ENCODE measurements at places on chromosomes 6 and 20.

- peak; percentile 54 for DNase-seq
Measured at GRCh38 chr20:44089987-44090674, 96.9 kb downstream of the JPH2 start.

DNA sequence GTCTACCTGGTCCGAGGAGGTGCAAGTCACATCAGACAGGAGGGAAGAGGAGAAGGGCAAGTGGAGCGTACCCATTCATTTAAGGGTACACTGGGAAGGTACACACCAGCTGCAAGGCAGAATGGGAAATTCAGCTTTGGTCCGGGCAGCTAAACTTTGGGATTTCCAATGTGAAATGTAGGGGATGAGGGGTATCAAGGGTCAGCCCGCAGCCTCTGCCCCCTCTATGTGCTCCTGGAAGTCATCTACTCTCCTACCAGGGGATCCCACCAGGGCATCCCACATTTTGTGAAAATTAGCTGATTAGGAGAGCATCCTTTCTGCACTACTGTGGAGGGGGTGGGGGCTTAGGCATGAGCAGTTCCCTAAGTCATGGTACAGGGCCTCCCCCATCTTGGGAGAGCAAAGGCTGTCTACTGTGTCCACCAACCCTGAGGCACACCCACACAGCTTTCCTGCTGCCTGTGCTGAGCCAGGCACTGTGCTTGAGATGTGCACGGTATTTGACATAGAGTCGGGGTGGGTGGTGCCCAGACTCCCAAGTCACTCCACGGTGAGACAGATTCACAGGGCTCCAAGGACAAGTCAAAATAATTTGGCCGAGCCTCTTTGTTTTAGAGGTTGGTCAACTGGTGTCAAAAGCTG, 189.1 kb upstream of the SULF2 start:
- DNase-seq, result no peak

DNA sequence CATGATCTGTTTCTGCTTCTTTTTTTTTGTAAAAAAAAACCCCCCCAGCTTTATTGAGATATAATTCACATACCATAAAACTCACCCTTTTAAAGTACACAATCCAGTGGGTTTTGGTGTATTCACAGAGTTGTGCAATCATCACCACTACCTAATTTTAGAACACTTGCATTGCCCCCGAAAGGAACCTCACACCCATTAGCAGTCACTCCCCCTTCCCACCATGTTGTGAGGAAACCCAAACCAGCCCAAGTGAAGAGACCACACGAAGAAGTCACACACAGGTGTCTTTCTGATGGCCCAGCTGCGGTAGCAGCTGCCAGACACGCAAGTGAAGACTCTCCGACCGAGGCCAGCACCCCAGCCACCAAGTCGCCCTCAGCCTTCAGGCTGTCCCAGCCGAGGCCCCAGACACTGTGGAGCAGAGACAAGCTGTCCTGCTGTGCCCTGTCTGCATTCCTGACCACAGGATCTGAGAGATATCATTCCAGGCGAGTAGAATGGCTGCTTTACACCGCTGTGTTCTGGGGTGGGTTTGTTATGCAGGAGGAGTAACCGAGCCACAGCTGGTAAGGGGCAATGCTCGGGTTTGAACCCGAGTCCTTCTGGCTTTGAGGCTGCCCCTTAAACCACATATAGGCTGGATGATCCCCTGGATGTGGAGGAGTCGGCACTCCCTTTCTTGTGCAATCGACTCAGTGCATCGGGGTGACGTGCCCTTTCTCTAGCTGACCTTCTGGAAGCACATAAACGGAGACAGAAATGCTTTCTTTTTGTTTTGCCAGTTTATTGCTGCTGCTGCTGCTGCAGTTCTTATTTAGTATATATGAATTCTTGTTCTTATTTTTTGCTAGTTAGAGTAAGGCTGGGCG, 59.1 kb upstream of the PTPN1 start:
- peak; percentile 73 for DNase-seq

DNA sequence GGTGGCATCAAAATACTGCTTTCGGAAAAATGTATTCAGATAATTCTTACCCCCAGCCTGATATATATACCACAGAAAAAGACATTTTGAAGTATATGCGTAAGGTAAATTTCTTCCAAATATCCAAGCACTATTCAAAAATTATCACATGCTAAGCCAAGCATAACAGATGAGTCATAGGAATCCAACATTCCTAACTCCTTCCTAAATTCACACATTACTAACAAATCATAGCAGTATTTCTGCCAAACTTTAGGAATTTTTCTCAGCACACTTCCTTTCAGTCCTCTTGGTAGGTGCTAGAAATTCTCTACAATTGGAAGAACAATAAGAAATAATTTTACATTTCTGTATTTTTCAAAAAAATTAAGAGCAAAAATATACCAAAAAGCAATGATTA, 417.5 kb downstream of the EYS start:
- DNase-seq, result peak; percentile 19

- no peak for DNase-seq
Measured at GRCh38 chr6:111794727-111795452, 78.4 kb downstream of the FYN start.

DNA sequence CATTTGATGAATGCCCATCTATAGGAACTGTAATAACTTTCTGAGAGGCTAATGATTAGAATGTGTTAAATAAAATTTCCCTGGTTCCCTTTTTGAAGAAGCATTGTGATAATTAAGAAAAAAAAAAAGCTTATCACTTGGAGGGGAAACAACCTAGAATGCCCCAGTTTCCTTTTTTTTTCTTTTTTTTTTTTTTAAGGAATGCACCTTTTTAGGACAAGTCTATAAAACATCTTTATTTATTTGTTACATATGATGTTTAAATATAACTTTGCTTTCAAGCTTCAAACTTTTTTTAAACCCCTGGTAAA, 7.3 kb upstream of the MRPS10 start:
- DNase-seq, result no peak

- DNase-seq, result no peak
Measured at GRCh38 chr6:116108836-116109235, 8.2 kb downstream of the NT5DC1 start.

GRCh38 chr6:44068607-44069296, 58.5 kb downstream of the MRPL14 start:
- DNase-seq, result peak; percentile 77

GRCh38 chr20:63378626-63379025, 17.5 kb upstream of the CHRNA4 start:
- DNase-seq, result no peak

DNA sequence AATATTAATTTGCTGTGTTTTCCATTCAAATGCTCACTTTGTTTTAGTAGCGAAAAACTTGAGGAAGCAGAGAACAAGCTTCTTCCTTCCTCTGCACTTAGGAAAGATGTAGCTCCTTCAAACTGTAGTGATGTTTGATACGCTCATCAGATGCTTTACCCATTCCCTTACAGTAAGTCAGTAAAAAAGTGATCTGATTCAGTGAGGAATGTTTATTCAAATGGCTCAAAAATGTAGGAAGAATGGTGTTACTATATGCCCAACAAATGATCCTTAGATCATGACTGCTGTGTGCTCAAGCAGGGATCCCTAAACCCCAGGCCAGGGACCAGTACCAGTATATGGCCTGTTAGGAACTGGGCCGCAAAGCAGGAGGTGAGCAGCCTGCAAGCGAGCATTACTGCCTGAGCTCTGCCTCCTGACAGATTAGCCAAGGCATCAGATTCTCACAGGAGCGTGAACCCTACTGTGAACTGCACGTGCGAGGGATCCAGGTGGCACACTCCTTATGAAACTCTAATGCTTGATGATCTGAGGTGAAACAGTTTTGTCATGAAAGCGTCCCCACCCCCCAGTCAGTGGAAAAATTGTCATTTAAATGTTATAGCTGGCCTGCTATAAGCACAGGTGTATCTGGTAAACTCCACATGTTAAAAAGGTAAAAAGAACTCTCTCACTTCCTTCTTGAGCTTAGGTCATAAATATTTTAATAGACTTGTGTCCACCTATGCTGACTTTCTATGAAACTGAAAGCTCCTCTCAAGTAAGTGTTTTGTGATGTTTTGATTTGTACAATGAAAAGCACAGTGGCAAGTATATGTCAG, 187.2 kb downstream of the FOXC1 start:
- peak; percentile 57 for DNase-seq

- DNase-seq, result peak; percentile 38
Measured at GRCh38 chr20:48921883-48922820, 641 bp downstream of the ARFGEF2 start.
